Stimulated activated CD4-positive, alpha-beta T cell treated with anti-CD3 and anti-CD28 coated beads, Interleukin-2, amount 100 ng/mL, for 48 hours (primary cell): ENCODE measurements at places on chromosomes 13 and 19.

GRCh38 chr19:35484252-35485036 lies 5.8 kb downstream of the KRTDAP start:
- no peak for DNase-seq

GRCh38 chr19:483332-484072 lies 12.8 kb upstream of the MADCAM1 start:
- DNase-seq: no peak

GRCh38 chr19:38592940-38593339 lies 24.8 kb downstream of the MAP4K1 start:
- no peak for DNase-seq

- DNase-seq: no peak
These were observed 669.6 kb downstream of the PCDH17 start for GRCh38 chr13:58300974-58301681.

DNA sequence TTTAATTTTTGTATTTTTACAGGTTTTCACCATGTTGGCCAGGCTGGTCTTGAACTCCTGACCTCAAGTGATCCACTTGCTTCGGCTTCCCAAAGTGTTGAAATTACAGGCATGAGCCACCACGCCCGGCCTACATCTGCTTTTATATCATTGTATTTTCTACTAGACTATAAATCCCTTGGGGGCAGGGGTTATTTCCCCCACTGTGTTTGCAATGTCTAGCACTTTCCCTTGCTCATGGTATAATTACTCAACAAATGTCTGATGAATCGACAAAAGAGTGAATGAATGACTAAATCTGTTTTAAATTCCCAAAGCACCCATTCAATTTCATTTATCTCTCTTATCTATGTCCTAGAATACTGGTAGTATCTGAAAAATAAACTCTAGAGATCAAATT lies 244.5 kb upstream of the CSNK1A1L start:
- DNase-seq: no peak

- no peak for DNase-seq
These were observed 30.1 kb upstream of the OLFM2 start for GRCh38 chr19:9966448-9966847.

DNA sequence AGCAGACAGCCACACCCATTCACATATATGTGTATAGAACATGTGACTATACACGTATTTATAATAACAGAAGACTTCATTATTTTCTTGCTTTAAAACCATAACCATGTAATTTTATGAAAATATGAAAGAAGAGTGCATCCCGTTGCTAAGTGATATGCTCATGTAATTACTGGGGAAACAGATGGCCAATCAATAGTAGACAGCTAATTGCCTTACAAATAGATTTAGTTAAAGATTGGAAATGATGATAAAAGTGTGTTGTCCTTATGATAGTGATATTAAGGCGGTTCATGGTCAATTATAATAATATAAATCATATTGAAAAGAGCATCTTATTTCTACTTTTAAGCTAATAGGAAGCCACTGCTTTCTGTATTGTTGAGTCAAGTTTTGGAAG lies 95.9 kb downstream of the RFC3 start:
- no peak for DNase-seq

- DNase-seq: no peak
These were observed 1.4 kb upstream of the VSTM2B start for GRCh38 chr19:29524201-29524911.

DNA sequence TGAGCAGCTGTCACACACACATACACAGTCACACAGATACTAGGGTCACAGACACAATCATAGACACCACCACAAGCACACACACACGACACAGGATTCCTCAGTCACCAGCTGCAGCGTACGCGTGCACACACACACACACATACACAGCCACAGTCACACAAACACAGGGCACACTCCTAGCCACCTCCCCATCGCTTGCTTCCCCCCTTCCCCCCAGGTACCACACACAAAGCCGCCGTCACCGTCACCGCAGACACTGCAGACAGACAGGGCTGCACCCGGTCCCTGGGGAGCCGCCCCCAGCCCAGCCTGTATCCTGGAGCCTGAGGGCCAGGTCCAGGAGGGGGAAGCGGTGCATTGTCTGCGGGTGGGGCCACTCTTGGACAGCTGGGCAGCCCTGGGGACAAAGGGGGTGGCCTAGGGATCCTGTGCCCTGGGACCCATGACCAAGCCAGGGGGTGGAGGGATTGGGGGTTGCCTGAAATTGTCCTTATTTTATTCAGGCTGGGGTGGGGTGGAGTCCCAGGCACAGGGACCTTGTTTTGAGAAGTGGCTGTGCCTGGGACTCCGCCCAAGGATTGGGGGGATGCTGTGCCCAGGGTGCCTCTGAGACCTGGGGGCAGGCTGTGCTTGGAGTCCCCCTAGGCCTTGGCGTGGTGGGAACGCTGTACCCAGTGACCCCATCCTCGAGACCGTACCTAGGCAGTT lies 957 bp downstream of the NUMBL start:
- no peak for DNase-seq

GRCh38 chr13:48220981-48221685 lies 11.9 kb upstream of the ITM2B start:
- DNase-seq: no peak

- DNase-seq: no peak
These were observed 2.5 kb downstream of the PDE4A start for GRCh38 chr19:10422846-10423245.

DNA sequence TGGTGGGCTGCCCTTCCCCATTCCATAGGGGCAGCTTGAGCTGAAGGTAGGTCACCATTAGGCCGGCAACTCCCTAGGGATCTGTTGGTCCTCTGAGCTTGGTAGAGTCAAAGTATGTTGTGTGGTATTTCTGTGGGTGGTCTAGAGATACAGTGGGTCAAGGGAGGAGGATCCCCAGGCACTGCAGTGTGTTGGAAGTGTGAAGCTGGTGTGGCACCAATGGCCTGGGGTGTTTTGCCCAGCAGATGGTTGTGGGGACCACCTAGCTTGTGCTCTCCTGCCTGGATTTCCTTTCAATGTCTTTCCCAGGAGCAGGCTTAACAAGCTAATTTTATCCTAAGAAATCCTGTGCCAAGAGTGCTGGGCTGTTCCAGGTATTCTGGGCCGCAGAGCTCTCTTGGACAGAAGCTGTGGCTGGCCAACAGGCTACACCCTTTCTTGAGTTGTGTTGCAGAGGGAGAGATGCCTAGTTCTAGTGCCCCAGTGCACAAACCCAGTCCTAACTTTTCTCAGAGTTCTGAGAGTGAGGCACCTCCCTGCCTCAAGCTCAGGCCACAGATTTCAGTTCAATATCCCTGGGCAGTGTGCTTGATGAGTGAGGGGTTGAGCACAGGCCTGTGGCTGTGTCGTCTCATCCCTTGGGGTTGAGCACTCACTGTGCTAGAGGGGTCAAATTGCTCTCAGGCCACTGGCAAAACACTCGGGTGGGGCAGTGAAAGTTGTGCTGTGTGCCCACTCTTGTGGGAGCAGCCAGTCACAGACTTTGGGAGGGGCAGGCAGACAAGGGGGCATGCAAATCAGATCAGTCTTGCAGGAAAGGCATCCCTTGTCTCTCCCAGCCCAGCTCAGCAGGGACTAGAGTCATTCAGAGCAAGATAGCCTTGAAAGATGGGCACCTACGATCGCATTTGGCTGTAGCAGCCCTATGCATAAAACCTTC lies 1806.1 kb upstream of the MIR17HG start:
- DNase-seq: no peak
